Pulmonary artery endothelial cell (primary cell): ENCODE measurements at places on chromosomes 13 and 19. TPM values are rescaled to one million over a fixed set of nuclear protein-coding genes. Genes with fewer than 3 reads are reported as not detected.

DNA sequence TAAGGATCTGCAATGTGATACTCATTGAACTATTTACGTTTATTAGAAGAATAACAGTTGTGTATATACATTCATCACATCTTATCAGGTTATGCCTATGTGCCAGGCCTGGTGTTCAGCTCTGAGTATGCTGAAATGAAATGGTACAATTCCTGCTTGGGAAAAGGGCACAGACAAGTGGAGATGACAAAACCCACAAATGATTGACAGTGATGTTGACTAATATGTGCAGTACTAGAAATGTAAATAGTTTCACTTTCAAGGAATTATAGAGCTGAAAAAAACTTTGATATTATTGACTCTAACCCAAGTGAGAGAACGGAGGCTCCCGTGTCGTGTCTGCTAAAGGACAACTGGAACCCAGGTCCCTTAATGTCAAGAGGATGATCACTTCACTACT lies 386.8 kb upstream of the DACH1 start:
- no peak for DNase-seq

DNA sequence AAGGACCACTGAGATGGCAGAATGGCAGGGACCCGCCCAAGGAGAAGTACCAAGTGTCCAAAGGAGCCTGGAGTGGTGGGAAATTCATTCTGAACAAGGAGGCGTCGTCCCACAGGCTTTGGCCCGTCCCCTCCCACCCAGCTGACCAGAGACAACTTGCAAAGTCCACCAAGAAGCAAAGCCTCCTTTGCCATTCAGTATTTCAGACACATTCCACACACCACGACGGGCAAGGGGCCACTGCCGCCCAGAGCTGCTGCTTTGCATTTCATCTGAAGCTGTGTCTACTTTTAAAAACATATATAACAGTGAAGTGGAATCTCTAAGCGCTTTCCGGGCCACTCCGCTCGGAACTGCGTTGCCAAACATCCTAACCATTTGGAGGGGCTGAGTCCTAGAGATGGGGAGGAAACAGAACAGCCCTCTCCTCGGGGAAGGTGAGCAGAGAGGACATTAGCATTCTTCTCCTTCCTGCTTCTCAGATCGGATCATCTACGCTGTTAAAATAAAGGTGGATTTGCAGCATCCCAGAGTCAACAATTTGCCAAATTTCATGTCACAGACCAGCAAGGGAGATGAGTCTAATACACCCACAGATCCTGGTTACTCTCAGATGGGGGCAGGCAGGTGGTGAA lies 89.0 kb upstream of the ZNF507 start:
- no peak for DNase-seq

DNA sequence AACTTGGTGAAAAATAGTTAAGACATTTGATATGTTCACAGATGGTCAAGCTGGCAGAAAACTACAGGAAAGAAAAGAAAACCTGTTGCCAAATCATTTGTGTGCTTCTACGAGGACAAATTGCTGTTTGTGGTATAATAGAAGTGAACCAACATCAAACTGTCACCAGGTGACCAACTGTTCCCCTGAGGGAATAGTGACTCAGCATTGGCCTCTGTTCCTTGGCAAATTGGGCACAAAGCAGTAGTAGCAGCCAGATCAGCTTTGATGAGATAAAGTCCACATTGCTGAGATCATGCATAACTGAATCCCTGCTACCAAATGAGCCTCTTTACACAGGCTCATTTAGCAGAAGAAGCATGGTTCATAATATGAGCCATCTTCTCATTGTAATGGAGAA lies 103.5 kb downstream of the POSTN start:
- DNase-seq, result no peak

DNA sequence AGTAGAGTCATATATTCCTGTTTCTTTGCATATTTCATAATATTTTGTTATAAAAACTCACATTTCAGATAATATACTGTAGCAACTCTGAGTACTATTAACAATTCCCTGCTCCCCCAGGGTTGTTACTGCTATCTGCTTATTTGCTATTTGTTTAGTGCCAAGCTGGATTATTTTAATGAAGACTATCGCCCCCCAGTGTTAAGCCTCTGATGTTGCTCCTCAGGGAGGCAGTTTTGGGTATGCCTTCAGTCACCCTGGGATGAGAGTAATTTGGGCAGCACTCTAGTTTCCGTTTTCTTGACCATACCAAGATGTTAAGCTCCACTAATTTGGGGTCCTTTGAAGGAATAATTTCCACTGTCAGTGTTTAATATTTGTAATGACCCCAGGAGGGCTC lies 46.0 kb downstream of the MICU2 start:
- no peak for DNase-seq

DNA sequence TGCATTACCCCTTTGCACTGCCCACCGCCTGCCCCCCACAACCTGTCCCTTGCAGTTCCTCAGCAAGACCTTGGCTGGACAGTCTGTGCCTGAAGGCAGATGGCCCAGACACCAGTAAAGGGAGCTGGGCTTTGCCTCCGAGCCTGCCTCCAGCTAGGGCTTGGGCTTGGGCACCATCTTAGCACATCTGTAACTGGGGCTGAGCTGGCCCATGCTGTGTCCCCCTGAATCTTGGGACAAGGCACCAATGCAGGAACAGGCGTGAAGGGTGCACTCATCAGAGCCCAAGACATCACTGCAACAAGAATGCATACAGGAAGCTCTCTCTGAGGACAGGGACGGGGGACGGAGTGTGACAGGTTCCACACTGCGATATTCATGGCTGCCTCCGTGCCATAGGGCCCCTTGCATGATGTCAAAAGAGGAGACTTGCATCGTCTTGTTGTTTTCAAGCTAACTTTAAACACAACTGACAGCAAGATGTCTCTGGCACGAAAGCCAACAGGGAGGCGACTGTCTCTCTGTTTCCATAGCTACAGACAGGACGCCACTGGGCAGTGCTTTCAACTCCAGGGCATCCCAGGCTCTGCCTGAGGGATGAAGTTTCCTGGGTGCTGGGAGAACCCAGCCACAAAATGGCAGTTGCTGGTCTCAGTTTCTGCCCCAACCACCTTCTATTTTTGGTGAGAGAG lies 8.7 kb upstream of the CHST8 start:
- DNase-seq, result no peak

- no peak for DNase-seq
Observed at GRCh38 chr13:24625331-24625731, 54.9 kb upstream of the ATP12A start.

DNA sequence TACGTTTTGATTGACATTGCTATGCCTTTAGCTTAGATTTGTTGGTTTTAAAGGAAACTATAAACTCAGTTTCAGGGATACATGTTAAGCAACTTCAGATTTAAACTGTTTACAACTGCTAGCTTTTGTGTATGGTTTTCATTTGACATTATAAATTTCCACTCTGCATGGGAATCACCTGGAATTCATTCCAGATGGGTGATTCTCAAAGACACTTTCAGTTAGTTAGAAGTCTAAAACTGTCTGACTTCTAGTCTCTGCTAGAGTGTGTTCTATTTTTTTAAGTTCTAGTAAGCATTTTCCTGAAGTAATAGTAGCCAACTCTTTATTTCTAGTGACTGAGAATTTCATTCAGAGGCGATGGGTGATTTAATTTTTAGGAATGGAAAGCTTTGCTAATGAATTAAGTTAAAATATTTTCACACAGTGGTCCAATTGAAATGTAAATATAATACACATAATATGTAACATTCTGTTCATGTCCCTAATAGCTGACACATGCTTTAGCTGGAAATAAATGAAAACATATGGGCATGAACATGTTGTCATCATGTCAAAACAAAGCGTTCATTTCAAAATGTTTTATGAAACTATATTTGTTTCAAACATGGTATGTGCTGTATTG lies 58.3 kb upstream of the CSNK1A1L start:
- no peak for DNase-seq

DNA sequence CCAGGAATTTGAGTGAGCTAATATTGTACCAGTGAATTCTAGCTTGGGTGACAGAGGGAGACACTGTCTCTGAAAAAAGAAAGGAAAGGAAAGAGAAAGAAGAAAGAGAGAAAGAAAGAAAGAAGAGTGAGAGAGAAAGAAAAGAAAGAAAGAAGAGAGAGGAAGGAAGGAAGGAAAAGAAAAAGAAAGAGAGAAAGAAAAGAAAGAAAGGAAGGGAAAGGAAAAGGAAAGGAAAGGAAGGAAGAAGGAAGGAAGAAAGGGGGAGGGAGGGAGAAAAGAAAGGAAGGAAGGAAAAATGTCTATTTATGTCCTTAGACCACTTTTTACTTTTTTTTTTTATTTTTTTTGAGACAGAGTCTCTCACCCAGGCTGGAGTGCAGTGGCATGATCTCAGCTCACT lies 5.4 kb upstream of the ZNF491 start:
- no peak for DNase-seq

DNA sequence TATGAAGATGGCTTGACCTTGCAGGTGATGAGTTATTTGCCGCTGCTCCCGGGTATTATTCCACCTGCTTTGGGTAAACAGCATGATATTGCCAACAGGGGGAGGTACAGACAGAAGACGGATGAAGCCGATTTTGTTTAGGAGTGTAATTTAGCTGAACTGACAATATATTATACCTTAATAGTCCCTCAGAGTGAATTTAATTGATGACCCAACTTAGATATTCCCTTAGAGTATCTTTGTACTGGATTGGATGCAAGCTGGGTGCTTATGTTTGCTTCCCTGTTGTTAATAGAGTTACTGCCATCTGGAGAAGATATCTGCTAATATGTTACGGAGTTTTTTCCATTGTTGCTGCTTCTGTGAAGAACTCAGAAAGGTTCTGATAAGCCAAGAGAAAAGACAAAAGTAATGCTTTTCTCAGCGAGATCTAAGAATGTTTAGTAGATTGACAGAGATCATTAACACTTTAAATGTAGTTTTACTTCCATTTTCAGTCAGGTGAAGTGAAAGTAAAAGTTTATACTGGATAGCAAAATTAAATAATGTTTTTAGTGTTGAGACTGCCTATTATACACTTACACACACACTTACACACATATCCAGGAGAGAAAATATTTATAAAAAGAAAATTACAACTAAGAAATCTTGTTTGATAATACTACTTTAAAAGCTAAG lies 2220.8 kb upstream of the PCDH20 start:
- no peak for DNase-seq

DNA sequence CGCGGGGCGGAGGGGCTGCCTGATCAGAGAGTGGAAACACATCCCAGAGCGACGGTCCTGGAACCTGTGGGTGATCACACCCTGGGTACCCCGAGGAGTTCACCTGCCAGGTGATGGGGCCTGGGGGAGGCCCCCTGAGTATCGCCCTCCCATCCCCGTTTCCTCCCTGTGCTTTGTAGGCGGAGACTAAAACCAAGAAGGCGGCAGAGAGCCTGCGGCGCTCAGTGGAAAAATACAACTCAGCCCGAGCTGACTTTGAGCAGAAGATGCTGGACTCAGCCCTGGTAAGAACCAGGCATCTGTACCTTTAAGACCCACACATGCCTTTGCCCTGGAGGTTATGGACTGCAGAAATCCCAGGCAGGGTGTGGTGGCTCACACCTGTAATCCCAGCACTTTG lies 19.3 kb downstream of the FCHO1 start:
- no peak for DNase-seq

GRCh38 chr13:39767791-39768517 lies 112.5 kb downstream of the COG6 start:
- DNase-seq, result no peak

DNA sequence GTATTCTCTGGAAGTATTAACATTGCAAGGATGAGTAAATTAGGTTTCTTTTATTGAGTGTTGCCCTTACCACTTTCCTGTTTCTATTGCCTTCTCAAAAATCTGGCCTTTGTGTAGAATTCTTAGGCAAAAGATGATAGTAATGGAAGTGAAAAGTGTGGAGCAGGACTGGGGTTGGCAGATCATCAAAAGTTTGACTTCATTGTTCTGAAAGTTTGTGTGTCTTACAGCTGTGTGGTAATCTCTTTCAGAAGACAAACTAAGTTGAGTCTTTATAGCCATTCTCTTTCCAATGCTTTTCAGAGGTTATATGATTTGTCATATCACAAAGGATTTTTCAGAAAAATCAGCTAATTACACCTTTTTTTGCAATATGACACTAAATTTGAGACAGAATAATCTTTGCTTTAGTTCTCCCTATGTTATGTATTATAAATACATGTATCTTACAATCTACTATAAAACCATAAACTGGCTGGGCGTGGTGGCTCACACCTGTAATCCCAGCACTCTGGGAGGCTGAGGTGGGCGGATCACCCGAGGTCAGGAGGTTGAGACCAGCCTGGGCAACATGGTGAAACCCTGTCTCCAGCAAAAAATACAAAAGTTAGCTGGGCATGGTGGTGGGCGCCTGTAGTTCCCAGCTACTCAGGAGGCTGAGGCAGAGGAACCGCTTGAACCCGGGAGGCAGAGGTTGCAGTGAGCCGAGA lies 8.7 kb upstream of the KCNRG start:
- DNase-seq, result no peak

DNA sequence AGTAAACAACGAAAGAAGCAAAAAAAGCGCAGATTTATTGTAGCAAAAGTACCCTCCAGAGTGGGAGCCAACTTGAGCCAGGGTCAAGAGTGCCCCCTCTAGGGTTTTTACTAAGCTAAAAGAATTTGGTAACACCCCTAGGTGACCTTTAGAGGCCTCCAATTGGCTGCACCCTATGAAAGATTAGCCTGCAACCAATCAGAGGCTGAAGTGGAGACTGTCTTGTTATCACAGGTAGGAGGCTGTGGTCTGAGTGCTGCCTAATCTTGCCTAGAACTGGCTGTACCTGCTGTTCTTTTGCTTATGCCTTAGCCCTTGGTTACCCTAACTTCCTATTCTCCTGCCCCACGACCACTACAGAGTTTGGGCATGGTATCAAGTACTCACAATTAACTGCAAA lies 38.3 kb downstream of the ANKRD10 start:
- no peak for DNase-seq

DNA sequence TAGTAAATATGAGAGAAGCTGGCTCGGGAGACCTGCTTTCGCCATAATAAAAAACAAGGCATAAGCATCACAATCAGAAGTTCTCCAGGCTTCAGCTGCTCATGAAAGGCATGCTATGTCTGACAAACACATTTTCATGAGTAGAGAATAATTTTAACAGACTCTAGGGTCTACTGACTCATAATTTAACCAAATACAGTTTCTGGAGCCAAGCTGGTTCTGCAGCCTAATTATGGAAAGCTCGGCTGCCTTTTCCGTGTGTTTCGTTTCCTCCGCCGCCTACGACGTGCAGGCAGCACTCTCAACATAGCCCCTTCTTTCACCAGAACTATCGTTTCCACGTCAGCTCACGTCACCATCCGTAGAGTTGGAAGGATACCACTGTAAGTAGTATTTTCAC lies 5.7 kb downstream of the MCF2L start:
- no peak for DNase-seq

DNA sequence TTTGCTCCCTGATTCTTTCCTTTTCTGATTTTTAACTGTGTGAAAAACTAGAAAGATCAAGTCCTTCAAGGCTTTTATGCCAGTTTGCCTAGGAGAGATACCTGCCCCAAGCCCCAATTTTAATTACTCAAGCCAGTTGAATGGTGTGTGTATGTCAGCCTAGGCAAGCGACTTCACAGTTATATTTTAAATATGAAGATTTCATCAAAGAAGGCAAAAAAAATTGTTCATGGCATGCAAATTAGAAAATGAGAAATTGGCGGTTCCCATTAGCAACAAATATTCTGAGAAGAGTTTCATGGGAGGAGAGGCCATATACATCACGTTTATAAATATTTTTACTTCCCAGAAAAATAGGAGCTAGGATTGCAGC lies 167.6 kb downstream of the SLC7A1 start:
- DNase-seq, result no peak

The CGB8 gene
- total RNA-seq, result not detected in 2 replicates

The RNF126 gene
- 34.3 and 38.1 TPM in 2 replicates for total RNA-seq

The CHAF1A gene
- total RNA-seq, result 23.1 and 29.8 TPM in 2 replicates

The FLT3LG gene
- 1.6 and 2.4 TPM in 2 replicates for total RNA-seq

The ALKBH6 gene
- total RNA-seq, result 8.6 and 10.3 TPM in 2 replicates

The FOSB gene
- total RNA-seq, result 0.33 and 1.9 TPM in 2 replicates

The DACT3 gene
- total RNA-seq, result 0.66 and 1.3 TPM in 2 replicates

The THSD1 gene
- 28.1 and 44.6 TPM in 2 replicates for total RNA-seq

The GJB6 gene
- not detected in 2 replicates for total RNA-seq
